ENCODE measurements at places on chromosomes 12 and 14. TPM values are rescaled to one million over a fixed set of nuclear protein-coding genes. Genes with fewer than 3 reads are reported as not detected.

DNA sequence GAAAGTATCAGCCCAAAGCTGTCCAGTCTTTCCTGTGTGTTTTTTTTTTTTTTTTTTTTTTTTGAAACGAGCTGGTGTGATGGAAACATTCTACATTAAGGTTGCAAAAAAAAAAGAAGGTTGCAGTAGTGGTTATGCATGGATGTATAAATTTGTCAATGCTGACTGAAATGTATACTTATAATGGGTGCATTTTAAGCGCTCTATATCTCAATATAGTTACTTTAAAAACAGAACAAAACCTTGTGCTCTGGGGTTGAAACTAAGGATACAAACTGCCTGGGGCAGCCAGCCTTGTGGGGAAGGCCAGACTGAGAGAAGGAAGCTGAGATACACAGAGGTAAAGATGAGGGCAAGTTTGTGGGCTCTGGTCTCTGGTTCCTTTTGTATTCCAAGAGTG, 87.3 kb upstream of the RMST start:
- no peak for DNase-seq

GRCh38 chr14:105076296-105076804, 11.1 kb upstream of the GPR132 start:
- no peak for DNase-seq

LRP1-AS gene
- not detected for total RNA-seq

DNA sequence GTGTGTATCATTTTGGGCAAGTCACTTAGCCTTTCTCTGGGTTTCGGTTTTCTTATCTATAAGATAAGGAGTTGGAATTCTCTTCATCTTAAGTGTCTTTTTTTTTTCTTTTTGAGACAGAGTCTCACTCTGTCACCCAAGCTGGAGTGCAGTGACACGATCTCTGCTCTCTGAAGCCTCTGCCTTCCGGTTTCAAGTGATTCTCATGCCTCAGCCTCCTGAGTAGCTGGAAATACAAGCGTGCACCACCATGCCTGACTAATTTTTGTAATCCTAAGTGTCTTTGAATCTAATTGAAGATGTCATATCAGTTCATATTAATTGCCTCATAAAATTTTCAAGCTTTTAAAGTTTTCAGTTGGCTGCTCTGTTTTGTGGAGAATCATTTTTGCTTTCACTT, 4.0 kb downstream of the SRGAP1 start:
- DNase-seq = no peak

GRCh38 chr14:45249856-45250575, 3.0 kb downstream of the MIS18BP1 start:
- no peak for DNase-seq

DNA sequence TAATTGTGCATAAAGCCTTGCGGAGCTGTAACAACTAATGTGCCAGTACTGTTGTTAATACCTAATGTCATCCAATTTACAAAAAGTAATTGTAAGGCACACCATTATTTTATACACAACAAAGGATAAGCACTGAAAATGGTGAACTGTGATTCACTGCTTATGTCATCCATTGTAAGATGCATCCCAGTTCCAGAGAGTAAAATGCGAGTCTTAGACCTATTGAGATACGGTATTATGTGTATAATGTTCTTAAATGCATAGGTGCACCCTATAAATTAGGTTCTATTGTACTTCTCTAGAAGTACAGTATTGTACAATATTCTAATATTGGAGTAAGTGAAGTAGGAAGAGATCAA, 406 bp downstream of the PARP2 start:
- no peak for DNase-seq

HOXC12 gene
- total RNA-seq = not detected

DNA sequence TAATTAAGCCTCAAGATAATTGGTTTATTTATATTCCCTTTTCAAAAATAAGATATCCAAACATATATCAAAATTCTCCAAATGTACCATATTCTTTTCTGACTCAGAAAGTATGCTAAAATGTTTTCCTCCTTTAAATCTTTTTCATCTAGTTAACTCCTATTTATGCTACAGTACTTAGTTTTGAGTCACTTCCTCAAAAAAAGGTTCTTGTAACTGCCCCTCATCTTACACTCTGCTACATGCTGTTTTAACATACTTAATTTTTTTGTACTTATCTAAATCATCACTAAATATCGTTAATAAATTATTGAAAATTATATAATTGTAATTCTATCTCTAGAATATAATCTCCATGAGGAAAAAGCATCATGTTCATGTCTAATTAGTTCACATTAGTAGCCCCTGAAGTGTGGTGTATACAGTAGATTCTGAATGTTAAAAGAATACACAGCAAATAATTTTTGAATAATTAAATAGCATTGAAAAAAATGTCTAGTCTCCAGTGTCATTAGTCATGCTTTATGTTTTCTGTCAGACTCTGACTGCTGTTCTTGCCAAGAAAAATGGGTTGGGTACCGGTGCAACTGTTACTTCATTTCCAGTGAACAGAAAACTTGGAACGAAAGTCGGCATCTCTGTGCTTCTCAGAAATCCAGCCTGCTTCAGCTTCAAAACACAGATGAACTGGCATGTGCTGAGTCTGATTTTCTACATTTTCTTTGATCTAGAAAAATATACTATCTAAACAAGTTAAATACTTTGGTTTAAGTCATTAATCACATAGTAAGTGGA, 3.5 kb downstream of the KLRD1 start:
- DNase-seq = no peak

DNA sequence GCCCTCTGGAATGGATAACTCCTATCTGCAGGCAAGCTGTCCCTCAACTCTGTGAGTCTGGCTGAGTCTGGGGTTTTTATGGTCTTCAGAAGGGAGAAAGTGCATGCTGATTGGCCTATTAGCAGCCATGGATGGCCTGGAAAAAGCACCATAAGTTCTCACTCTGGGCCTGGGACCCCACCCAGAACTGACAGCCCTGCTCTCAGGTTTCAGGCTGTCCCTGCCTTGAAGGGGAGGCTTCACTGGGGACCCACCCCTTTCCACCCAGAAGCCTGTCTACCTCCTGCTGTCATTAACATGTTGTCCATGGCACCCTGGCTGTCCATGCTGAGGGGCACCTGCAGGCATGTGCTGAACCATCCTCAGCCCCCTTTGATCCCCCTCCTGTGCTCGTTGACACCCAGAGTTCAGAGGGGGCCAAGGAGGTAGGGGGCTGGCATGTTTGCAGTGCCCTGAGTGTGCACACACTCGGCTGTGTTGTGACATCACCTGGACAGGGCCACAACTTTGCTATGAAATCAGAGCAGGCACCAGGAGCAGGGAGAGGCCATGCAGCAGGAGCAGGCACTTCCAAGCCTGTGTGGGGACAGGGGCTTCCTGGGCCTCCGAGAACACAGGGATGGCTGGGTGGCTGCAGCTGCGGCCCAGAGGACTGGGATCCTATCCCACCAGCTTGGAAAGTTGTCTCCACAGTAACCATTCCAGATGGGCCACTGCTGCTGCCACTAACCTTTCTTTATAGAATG, 84.7 kb downstream of the ACSS3 start:
- no peak for DNase-seq

- DNase-seq = peak; percentile 91
Observed at GRCh38 chr12:121949648-121950397, 31.4 kb downstream of the CFAP251 start.

DNA sequence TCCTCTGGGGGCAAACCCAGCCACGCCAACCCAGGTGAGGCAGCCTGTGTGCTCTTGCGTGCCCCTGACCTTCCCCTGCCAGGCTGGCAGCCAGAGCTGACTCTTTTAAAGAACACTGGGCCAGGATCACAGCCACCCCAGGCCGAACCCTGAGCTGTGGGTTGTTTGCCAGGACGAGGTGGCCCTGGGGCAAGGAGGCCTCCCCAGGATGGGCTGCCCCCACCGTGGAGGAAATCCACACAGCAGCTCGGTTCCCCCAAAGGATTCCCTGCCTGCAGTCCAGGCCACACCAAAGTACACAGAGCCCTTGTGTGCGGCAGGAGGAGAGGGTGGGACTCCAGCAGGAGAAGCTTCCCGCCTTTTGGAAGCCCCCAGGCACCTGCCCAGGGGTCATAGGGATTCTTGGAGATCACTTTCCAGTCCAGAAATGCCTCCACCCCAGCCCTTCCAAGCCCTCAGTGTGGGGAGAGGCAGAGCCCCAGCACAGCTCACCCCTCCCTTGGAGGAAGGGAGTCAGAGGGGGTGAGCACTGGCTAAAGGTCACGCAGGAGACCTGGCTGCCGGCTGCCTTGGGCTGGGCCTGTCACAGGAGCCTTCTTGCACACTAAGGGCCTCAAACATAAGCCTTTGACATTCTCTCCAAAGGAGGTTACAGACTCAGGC, 115.6 kb downstream of the CALM1 start:
- no peak for DNase-seq

DNA sequence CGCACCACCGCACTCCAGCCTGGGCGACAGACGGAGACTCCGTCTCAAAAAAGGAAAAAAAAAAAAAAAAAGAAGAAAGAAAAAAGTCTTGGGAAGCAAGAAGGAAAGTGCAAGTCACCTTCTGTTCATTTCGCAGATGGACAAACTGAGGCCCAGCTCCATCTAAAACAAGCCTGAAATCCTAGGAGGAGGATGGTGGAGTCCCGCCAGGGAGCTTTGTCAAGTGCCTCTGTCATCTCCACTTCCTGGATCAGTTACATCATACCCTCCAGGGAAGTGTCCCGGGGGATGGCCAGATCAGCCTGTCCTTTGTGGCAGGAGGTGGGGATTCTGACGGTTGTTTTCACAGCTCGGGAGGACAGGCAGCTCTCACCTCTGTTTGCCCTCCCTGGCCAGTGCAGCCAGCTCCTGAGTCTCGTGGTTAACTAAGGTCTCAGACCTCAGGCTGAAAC, 8.7 kb upstream of the SDSL start:
- DNase-seq = peak; percentile 30

GRCh38 chr14:71235875-71236274, 328.6 kb downstream of the PCNX1 start:
- no peak for DNase-seq

- peak; percentile 36 for DNase-seq
Observed at GRCh38 chr12:18861287-18861858, 123.5 kb downstream of the CAPZA3 start.

- DNase-seq = no peak
Observed at GRCh38 chr14:61535458-61535857, 159.9 kb upstream of the HIF1A start.

ZNF839 gene
- 12.5 TPM for total RNA-seq

- no peak for DNase-seq
Observed at GRCh38 chr14:68306265-68306933, 486.5 kb downstream of the ZFP36L1 start.

GRCh38 chr12:55822228-55822627, 4.4 kb downstream of the ORMDL2 start:
- DNase-seq = no peak

NID2 gene
- 1.6 TPM for total RNA-seq

GRCh38 chr14:69581316-69581935, 6.8 kb upstream of the CCDC177 start:
- DNase-seq = no peak

DNA sequence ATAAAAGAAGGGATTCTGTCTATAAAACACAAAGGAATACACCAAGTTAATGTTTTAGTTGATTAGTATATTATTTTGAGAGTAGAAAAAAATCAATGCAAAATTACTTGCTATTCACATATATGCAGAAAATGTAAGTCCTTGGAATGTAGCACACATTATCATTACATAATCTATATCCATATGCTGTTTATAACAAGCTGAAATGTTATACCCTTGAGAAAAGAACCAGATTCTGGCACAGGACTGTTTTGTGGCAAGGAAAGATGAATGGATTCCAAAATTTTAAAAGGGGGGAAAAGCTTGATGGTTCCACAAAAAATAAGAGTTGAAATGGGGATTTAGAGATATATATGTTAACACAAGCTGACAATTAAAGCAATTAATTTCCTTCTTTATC, 153.6 kb downstream of the MSRB3 start:
- no peak for DNase-seq

DNA sequence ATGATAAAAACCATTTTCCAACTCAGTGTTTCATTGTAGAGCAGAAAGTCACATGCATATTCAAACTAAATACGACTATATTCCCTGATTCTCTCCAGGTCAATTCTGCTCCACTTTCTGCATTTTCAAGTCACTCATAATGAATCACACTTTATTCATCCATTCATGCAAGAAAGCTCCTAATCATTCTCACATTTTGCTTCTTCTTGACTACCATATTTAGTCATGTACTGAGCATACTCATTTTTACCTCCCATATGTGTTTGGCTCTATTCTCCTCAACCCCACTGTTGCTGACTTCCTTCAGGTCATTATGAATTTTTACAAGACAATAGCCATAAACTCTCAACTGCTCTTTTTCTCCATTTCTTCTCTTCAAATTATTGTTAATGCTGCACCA, 43.4 kb upstream of the PIK3C2G start:
- peak; percentile 56 for DNase-seq

SDS gene
- total RNA-seq = 0.11 TPM

DNA sequence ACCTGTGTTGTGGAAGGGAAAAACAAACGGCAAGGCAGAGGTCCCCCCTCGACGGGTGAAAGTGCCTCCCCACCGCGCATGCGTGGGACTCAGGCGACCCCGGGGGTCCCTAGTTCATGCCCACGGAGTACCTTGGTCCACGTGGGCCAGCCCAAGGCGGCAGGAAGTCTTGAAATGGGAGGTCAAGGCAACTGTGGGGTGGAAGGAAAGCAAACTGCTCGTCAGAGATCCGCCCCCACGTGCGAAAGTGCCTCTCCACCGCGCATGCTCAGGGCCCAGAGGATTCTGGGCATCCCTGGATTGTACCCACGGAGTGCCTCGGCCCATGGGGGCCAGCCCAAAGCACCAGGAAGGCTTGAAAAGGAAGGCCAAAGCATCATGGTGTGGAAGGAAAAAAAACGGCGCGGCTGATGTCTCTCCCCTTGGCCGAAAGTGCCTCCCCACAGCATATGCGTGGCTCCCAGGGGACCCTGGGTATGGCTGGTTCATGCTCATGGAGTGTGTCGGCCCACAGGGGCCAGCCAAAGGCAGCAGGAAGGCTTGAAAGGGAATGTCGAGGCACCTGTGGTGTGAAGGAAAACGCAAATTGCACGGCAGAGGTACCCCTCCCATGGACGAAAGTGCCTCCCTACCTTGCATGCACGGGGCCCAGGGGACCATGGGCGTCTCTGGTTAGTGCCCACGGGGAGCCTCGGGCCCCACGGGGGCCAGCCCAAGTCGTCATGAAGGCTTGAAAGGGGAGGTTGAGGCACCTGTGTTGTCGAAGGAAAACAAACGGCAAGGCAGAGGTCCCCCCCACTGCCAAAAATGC, 369.7 kb downstream of the ALG10 start:
- DNase-seq = no peak

- no peak for DNase-seq
Observed at GRCh38 chr12:113422886-113423669, 898 bp downstream of the SDSL start.

DNA sequence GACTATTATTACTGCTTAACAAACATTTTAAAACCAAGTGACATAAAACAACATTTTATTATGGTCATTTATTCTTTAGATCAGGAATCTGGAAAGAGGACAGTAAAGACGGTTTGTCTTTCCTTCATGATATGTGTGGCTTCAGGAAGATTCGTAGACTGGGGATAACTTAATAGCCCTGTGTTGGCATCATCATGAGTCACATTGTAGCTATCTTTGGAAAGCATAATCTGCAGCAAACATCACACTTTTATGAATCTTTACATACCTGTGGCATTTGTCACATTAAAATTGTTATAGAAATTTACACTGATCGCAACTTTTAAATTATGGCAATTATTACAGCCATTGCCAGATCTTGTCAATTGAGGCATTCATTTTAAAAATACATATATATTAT, 397.1 kb downstream of the NOVA1 start:
- DNase-seq = peak; percentile 48

All from HT1080 (cell line).